Fibroblast of skin of left quadriceps (primary cell): ENCODE measurements at places on chromosomes 13 and 19.

DNA sequence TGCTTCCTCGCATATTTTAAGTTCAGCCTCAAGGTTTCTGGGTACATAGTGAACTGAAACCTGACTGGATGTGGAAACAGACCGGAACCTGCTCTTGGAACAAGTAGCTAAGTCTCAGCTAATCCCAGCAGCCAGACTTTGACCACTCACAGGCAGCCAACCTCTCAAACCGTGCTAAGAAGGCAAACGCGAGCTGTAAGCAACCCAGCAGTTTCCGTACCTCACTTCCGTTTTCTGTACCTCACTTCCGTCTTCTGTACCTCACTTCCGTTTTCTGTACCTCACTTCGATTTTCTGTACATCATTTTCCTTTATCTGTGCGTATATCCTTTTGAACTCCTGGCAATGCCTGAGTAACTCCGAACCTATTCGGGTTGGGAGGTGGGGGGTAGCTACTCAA, 96.8 kb downstream of the SUCLA2 start:
- DNase-seq, result no peak

- DNase-seq, result peak; percentile 51
These were observed at the start of gene TRPC4 for GRCh38 chr13:37869756-37870488. Gene TRPC4 (minus strand): TSS chr13:37869772. CDS start chr13:37783333, 86,439 bp downstream.

DNA sequence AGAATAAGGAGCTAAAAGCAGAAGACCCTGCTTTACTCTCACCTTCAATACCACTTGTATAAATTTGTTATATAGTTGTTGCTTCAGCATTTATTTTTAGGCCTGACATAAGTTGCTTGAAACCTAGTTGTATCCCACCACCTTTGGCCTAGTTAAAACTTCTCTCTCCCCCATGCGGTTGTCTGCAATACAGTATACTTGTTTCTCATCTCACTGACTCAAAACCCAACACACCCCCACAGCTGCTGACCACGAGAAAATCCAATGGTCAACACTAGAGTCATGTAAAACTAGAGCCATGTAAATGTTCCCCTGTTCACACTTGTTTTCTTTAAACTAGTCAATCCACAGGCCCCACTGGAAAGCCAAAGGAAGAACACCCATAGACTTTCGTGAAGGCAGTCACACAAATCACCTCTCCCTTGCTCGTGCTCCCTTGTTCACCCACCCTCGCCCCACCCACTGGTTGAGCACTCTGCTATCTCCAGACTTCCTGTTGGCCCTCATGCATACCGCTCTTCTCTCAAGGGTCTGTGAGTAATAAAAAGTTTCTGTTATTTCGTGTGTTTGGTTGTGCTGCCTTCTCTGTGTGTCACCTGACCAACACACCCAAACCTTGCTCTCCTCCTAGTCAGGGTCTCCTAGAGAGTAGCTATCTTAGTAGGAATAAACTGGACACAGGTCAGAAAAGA, 12.9 kb upstream of the CCDC169 start:
- DNase-seq, result no peak

DNA sequence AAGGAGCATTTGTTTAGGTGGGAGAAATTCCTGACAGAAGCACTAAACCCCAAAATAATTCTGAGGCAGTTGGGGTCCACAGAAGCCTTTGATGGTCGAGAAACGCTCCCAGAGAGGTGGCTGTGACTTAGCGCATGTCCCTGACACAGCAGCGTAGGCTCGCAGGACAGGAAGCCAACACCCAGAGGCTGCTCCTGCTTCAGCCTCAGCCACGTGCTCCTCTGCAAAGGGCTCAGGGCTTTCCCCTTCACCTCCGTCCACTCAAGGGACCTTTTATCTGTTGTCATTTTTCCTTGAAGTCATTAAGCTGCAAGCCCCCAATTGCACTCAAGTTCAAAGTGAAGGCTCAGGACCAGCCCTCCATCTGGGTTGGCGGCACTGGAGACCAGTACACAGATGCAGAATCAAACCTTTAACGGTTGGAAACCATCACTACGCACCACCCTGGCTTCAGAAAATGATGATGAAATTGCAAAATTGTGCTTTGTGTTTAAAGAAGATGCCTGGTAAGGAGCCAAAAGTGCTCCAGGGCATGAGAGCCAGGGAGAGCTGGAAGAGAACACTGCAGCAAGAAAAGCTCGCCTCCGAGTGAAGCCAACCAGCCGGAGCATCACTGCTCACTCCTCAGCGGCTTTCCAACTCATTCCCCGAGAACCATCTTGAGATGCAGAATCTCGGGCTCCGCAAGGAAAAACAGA, 219.6 kb downstream of the RAP2A start:
- DNase-seq, result no peak

GRCh38 chr13:98496966-98497365, 79.9 kb downstream of the STK24 start:
- DNase-seq, result no peak

- no peak for DNase-seq
These were observed 10.4 kb upstream of the GPR32 start for GRCh38 chr19:50759886-50760285.

DNA sequence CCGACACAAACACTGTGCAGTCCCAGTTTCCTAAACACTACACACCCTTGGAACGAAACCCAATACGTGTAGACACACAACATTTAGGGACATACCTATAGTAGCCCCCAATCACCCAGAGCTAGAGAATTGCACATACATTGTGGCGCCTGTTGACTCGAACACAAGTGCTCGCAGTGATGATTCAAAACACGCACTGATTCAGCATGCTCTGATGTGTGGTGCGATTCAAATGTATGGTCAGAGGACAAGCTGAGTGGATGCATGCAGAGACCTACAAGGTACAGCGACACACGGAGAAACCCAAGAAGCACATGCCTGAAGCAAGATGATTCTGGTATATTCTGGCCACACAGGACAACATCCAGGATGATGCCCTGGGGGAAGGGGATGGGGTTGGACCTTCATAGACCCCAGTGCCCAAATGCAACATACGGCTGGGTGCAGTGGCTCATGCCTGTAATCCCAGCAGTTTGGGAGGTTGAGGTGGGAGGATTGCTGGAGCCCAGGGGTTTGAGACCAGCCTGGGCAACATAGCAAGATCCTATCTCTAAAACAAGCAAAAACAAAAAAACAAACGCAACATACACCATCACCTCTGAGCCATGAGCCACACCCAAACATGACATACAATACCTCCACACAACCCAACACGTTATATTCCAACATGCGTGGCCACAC, 997 bp upstream of the KCNN4 start:
- DNase-seq, result no peak

GRCh38 chr13:111265701-111266035, 54.8 kb upstream of the TEX29 start:
- no peak for DNase-seq
